ENCODE measurements at places on chromosomes 12 and 14.
A peak's percentile ranks its signal among the peaks of the same experiment; 100 is the strongest.

- no peak for DNase-seq
Measured at GRCh38 chr12:113805673-113806072, 160.5 kb downstream of the RBM19 start.

DNA sequence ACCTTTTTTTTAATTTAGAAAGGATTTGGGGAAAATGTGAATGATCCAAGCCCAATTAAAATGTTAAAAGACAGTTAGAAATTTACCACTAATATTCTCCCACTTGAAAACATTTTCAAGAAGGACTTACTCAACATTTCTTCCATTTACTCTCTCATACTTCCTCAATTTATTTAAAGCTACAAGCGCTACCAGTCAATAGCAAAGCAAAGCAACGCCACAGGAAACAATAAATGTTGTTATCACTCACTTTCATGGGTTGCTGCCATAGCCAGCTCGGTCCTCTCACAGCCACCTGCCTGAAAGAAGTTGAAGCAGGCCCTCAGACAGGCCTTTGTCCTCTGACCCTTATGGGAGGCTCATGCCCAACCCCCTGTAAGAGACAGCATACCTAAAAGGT, 6.0 kb upstream of the SOS2 start:
- no peak for DNase-seq

DNA sequence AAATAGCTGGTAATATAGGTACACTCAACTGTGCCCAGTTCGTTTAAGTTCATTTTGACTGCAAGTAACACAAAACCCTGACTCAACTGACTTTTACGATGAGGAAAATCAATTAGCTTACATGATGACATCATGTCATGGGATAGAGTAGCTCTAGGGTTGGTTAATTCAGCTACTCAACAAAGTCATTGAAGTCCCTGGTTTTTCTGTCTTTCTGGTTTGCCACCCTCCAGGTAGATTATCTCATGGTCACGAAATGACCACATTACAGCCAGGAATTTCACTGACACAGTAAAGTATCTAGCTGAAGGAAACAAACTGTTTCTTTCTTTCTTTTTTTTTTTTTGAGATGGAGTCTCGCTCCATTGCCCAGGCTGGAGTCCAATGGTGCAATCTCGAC, 68.5 kb upstream of the FUT8 start:
- no peak for DNase-seq

GRCh38 chr12:22100958-22101748, 55.1 kb downstream of the CMAS start:
- DNase-seq = no peak

DNA sequence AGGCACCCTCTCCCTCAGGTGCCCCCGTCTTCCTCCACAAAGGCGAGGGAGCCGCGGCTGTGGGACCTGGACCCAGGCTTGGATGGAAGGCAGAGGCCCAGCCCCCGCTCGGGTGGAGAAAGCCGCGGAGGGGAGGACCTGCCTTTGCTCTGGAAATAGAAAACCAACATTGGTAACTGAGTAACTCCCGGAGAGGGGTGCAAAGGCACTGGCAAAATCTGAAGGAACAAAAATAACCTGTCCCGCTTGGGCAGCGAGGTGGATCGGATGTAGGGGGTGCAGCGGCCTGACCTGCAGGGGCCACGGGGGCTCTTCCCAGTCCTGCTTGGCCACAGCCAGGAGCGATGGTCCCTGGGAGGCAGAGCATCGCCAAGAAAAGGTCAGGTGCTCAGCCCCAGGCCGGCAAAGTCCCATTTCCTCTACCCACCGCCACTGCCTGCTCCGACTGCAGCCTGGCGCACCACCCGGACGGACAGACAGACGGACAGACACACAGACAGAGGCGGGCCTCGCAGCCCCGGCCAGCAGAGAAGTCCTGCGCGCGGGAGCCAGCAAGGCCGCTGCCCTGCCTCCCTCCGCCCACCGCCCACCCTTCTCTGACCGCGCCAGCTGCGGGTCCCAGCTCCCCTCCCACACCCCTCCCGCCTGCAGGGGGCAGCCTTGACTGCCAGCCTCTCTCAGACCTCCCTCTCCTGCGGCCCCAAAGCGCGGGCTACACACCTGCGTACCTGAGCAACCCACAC, 21.4 kb upstream of the TMEM106C start:
- DNase-seq = no peak

DNA sequence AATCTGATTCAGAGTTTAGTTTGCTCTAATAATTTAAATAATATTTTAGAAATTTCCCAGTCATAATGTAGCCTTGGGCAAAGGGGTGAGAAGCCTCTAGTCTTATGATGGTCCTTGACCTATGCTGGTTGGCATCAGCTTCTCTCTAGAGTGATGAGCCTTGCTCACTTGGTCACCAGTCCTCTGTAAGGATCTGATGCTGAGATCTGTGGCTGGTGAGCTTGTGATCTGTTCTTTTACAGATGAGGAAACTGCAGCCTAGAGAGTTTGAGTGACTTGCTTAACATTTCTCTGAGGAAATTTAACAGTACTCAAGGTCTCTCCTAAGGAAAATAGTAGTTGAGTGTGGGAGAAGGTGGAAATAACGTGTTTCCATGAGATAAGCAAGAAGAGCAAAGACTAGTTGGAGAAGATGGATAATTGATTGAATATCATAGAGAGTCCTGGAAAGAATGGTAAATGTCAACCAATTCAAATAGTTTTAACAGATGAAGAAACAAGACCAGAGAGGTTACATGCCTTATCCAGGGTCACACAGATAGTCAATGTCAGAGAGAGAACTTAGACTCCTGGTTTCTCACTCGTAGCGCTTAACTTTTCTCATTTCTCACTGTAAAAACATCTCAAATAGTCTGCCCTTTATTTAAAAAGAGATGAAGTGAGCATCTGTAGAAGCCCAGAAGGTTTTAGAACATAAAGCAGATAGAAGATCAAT, 89.7 kb upstream of the ETV6 start:
- no peak for DNase-seq

- DNase-seq = no peak
Measured at GRCh38 chr12:128707488-128707887, 116.3 kb downstream of the SLC15A4 start.

GRCh38 chr14:24232121-24232644, at the start of gene NEDD8:
NEDD8 (minus strand) TSS chr14:24232367; CDS start chr14:24232267, 100 bp downstream.
- peak; percentile 76 for DNase-seq

GRCh38 chr12:93889516-93890212, 212.5 kb downstream of the CRADD start:
- no peak for DNase-seq

DNA sequence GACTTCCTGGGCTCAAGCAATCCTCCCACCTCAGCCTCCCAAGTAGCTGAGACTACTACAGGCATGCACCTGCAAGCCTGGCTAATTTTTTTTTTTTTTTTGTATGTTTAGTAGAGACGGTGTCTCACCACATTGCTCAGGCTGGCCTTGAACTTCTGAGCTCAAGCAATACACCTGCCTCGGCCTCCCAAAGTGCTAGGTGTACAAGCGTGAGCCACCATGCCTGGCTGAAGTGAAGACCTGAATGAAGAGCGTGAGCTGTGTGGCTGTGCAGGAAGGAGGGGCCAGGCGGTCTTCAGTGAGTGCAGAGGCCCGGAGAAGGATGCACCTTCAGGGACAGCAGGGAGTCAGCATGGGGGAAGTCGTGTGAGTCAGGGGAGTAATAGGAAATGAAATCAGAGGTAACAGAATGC, 14.9 kb upstream of the NFKBIA start:
- DNase-seq = no peak

- DNase-seq = no peak
Measured at GRCh38 chr14:61264010-61264571, 17.0 kb downstream of the TMEM30B start.

DNA sequence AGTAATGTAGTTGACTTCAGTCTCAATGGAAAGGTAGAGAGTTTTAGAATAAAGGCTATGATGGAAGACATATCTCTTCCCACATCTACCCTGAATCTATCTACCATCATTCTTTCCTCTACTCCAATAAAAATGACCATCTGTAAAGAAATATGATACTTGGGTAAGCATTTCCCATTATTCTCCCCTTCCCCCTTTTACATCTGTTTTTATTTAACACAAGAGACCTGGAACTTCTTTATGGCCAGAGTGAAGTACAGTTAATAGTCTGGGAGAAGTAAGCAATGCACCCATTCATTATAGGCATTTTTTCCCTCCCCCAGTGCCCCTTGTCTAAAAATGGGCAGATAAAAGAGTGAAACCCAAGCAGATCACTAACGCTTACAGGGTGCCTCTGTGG, 6.5 kb downstream of the TPH2 start:
- DNase-seq = no peak

DNA sequence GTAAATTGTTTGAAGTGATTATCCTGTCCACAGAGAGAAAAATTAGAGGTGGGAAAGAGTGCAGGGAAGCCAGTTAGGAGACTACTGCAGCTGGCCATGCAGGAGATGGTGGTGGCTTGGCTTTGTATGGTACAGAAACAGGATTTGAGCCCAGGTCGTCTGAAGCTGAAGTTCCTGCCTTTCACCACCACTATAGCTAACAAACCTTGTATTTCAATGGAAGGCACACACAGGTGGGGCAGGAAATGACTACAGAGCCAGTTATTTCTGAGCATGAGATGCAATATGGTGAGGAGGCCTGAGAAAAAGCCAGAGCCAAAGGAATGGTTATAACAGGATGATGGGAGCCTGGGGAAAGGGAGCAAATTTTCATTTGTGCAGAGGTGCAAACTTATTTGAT, 103.9 kb downstream of the BTG1 start:
- DNase-seq = no peak

GRCh38 chr12:93089805-93090569, 160.9 kb upstream of the EEA1 start:
- no peak for DNase-seq

DNA sequence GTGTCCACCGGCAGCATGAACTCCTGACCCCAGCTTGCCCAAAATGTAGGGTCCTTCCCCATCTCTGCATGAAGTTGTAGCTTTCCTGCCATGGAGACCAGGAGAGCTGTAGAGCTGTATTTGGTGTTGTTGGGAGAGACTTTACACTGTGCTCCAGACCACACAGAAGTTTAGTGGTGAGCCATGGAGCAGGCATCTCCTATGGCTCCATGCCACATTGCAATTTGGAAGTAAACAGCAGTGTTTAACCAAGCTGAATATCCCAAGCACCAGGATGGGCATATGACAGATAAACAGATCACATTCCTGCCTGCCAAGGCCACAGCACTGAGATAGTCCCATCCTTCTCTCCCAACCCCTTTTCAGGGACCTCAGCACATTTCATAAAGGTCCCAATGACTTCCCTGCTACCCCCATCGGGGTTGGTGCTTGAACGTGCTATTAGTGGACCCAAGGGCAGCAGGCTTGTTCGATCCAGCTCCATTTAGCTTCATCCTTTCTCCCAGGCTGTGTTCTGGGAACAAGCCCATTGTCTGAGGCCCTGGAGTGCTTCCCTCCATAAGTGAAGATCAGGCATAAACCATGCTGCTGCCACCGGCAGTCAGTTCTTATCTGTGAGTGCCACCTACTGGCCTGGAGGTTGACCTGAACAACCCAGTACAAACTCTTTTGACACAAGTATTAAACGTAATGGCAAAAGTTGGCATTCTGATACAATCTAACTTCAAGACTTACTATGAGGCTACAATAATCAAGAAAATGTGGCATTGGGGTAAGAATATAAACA, 172.3 kb upstream of the ATXN7L3B start:
- DNase-seq = no peak

GRCh38 chr12:60251091-60251490, 655.3 kb downstream of the SLC16A7 start:
- DNase-seq = no peak

- no peak for DNase-seq
Measured at GRCh38 chr14:52048116-52048515, 20.7 kb downstream of the NID2 start.

- DNase-seq = no peak
Measured at GRCh38 chr14:58771016-58771415, 133.3 kb downstream of the DACT1 start.

DNA sequence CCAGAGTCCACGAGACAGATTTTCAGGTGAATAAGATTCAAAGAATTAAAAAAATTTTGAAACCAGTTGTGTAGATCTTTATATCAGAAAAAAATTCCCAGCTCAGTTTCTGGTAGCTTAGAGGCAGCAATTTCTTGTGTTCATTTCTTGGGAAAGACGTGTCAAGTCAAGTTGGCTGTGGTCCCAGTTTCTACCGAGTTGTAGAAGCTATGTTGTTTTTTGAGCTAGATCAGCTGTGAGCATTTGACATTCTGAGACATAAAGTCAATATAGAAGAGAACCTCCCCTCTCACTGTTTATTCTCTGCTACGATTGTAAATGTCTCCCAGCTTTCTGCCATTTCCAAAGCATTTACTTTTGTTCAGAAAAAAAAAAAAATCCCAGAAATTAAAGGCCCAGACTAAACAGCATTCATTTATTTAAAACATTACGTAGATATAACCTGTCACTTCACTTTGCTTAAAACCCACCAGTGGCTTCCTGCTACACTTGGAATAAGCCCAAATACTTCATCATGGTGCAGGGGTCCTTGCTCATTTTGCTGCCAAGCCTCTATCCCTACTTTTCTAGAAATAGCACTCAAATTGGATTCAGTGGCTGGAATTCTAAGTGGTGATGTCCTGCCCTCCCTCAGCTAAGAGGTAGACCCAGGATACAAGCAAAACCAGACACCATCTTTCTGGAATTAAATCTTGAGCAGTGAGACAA, 20.6 kb upstream of the PYGL start:
- no peak for DNase-seq

DNA sequence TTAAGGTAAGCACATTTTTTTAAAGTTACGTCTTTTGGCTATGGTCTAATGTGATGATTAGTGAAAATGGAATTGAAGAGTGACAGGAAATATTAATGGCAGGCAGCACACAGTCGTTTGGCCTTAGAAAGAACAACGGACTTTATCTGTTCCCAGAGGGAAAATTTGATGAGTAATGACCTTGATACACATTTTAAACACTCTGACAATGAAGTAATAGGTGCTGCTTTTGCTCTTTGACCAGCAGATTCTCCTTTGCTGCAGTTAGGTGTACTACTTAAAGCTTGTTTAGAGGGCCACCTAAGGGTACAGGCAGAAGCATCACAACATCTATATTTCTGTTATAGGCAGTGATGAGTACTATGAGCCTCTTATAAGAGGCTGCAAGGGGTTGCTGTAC, 27.1 kb upstream of the RNU6-8 start:
- no peak for DNase-seq

GRCh38 chr14:32121536-32121935, 44.4 kb downstream of the ARHGAP5 start:
- DNase-seq = no peak

GRCh38 chr12:58117201-58117600, 175.8 kb downstream of the ATP23 start:
- no peak for DNase-seq

DNA sequence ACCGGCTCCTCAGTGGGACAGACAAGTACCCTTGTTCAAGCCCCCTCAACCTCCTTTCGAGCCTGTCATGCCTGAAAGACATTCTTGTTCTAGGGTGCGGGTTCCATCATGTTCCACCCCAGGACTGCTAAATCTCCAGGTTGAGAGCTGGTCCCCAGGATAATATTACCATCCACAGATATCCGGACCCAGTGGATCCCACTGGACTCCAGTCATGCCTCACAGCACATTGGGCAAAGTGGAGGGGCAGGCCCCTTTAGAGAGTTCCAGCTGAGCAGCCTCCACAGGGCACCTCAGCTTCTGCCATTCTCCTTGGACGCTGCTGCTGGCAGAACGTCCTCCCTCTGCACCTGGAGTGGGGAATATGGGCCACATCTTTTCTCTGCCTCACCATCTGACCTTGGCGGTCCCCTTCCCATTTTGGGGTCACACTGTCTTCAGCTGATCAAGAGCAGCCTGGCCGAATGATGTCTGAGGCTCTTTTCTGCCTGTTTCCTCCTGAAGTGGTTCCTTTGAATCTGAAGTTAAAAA, 137.4 kb downstream of the BCL11B start:
- no peak for DNase-seq

Measured in activated naive CD4-positive, alpha-beta T cell (primary cell).